Central memory CD8-positive, alpha-beta T cell (primary cell): ENCODE measurements at places on chromosomes 1 and 21.

GRCh38 chr1:9655836-9656235 is 4.3 kb downstream of the PIK3CD start:
- DNase-seq, result no peak

DNA sequence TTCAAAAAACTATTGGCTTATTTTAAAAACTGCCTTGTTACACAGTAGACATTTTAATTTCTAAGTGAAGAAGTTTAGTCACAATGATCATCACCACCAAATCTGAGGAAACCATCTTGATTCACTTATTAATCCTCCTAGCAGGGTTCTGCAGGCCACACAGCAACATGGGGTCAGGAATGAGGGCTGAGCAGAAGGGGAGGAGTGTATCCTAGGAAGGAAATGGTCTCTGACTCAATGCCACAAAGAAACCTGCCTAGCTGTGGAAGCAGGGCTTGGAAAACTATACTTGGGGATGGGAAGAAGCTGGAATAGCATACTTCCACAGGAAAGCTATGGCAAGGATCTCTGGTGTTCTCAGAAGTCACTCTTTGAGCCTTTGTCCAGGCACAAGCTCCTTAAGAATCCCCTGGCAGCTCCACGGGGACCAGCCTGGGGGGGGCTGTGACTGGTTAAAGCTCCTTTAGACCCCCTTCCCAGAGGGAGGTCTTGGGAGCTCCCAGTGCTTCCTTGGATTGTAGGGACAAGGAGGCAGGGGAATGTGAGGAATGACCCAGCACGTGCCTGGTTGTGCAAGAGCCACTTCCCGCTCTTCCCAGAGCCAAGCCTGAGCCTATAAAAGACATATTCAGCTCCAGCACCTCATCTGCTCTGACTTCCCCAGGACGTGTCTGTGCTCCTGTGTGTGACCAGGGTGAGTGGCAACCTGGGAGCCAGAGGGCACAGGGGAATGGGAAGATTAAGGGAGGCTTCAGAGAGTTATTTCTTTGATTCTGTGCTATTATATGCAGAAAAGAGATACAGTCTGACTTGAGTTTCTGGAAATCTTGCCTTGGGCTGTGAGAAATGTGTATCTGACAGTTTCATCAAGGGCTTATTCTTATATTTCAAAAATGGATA is at the start of gene LCE2A:
Gene LCE2A, plus strand, starts transcription at position 645 of the 900 bp plus-strand sequence. CDS start 557 bp downstream, outside the sequence.
- no peak for DNase-seq

DNA sequence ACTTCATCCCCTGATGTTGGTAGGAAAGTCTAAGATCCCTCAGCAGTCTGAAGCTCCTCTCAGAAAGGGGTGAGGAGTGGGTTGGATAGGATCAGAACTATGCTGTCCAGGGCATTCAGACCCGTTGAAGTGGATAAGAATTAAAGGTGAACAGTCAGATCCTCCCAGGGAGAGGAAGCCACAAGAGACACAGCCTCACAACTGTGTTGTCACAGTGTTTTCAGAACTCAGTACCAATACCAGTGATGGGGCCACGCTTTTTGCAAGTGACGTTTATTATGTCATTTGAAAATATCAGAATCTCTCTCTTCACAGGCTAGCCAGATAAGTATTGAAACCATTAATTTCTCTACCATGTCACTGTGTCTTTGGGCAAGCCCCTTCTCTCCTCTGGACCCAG is 15.4 kb upstream of the EPS15 start:
- no peak for DNase-seq

DNA sequence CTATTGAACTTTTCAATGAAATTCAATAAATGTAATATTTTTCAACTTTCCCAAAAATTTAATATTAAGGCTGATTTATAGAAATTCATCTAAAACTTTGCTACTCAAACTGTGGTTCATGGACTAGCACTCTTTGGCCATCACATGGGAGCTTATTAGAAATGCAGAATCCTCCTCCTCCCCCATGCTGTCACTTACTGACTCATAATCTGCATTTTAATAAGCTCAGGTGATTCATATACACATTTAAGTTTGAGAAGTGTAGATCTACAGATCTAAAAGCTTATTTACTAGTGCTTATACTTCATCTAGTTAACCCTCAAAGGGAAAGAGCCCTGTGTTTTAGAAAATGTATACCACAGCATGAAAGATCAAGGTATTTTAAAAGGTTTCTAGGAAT is 84.3 kb downstream of the HS2ST1 start:
- DNase-seq, result no peak

DNA sequence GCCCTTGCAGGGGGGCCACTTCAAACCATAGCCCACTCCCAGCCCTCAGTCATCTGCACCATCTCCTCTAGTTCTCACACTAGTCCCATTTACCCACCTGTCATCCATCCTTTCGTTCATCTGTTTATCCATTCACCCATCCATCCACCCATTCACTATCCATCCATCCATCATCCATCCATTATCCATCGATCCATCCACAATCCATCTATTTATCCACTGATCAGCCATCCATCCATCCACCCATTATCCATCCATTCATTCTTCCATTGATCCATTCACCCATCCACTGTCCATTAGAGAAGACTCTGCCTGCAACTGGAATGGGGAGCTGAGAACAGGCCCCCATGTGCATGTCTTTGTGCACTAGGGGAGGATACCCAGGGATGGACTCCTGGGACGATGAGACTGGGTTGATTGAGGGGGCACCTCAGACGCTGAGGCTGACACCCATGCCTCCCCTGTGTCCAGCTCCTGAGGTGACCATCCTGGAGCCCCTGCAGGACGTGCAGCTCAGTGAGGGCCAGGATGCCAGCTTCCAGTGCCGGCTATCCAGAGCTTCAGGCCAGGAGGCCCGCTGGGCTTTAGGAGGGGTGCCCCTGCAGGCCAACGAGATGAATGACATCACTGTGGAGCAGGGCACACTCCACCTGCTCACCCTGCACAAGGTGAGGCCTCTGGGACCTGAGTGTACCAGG is 97.9 kb downstream of the TRIM11 start:
- no peak for DNase-seq

DNA sequence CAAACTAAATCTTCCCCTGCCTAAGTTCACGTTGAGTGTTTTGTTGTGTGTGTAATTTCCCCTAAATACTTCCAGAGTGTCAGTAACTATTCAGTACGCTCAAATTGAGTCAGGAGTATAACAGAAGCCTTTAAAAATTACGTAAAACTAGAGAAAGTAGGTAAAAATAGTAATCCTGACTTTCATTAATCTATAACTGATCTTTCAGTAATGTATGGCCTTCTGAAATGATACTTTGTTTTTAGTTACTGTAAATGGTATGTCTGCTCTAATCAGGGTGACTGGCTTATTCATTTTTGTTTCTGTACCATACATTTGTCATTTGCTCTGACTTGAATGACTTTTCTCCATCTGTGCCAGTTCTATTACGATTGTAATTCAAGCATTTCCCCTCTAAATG is 29.4 kb downstream of the MIER1 start:
- no peak for DNase-seq

DNA sequence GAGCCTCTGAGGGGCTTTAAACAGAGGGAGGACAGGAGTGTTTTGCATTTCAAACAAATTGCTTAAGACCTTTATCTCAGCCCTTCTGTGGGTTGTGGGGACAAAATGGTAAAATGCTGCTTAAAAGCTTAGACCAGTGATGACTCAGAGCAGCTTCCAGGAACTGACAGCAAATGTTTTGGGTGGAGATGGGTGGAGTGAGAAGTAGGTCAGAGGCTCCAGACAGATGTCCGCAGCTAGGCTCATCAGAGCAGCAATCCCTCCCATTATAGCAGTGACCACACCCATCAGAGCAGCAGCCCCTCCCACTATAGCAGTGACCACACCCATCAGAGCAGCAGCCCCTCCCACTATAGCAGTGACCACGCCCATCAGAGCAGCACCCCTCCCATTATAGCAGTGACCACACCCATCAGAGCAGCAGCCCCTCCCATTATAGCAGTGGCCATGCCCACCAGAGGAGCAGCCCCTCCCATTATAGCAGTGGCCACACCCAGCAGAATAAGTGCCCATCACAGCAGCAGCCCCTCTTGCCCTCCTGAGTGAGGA is 532.2 kb downstream of the MATN1 start:
- DNase-seq, result peak; percentile 19

- no peak for DNase-seq
Measured at GRCh38 chr1:25522031-25522655, 21.3 kb upstream of the LDLRAP1 start.

DNA sequence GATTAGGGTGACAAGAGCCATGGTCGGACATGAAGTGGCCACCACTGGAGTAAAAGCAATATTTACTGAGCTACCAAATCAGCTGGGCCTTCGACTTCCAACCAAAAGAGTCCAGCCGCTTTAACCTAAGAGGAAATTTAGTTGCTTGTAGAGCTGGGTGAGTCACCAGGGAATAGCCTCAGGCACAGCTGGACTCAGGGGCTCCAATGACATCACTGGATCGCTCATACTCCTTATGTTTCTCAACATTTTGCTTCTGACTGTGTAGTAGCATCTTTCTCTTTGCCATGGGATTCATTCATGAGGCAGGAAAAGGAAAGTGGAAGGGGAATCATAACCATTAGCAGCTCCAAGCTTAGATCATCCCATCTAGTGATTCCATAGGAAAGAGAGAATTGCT is 664.4 kb downstream of the MATN1 start:
- no peak for DNase-seq

DNA sequence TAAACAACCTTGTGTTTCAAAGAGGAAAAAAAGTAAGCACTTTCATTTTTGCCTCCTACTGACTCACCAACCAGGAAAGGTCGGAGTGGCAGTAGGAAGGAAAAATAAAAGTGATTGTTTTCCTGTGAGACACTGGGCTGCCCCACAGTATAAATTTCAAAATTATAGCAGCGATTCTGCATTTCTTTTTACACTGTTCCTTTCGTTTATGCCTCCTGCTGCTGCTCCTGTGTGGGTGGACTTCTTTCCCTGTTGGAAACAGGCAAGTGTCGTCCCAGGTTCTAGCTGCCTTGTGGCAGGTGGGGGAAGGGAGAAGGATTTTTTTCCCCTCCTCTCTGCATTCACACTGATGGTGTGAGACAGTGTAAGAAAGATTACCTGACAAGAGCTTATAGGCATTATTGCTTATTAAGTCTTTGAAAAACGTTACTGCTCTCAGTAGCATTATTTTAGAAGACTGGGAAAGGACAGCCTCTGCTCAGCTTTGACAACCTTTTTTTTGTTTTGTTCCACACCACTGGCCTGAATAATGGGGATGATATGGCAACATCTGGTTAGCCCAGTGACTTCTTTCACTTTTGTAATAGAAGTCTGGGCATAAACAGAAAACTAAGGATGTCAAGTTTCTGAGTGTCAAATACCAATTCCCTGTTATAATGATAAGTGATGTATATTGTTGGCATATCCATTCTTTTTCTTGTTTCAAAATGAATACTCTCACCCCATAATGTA is 77.9 kb downstream of the NEK7 start:
- no peak for DNase-seq

- DNase-seq, result no peak
Measured at GRCh38 chr1:27572679-27573426, 31.1 kb downstream of the AHDC1 start.

DNA sequence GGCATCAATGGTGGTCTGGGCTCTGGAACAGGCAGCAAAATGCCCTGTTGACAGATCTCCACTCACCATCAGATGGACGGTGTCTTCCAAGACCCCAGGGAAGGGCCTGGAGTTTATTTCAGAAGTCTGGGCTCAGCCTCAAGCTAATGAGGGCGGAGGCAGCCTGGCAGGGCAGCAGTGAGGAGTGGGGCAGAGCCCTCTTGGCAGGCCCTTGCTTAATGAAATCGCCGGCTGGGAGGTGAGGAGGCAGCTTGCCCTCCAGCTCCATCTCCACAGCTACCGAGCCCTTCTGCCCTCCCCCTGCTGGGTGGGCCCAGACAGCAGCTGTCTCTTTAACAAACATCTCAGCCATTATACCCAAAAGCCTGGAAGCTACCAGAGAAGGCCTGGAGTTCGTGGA is 22.0 kb upstream of the GRIK3 start:
- DNase-seq, result no peak

DNA sequence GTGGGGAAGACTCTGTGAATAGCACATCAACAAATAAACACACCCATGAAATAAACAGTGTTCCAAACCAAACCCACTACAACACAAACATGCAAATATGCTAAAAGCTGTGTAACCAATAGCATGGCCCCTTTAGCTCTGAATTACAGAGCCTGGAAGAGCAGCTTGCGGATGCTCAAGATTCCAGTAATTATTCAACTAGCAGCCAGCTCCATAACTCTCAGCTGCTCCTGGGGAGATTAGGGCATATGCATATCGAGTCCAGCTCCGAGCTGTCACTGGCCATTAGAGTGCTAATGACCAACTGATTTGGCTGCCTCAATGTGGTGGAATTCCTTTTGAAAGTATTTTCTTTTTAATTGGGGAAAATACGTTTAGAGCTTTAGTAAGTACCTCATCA is 207.1 kb downstream of the HHAT start:
- DNase-seq, result no peak
